ENCODE measurements at places on chromosomes 1 and 21. TPM values are rescaled to one million over a fixed set of nuclear protein-coding genes. Genes with fewer than 3 reads are reported as not detected.

Gene EYA3
- total RNA-seq: 21.0 TPM

Gene RNF186
- total RNA-seq: not detected

Gene F5
- 1.6 TPM for total RNA-seq

Gene CD1E
- total RNA-seq: 3.8 TPM

Gene LCE6A
- total RNA-seq: not detected

Gene PLCH2
- total RNA-seq: 2.4 TPM

Gene HES3
- not detected for total RNA-seq

Gene TTC22
- 7.1 TPM for total RNA-seq

Gene WRAP73
- 18.5 TPM for total RNA-seq

Gene SPRR2B
- not detected for total RNA-seq

DNA sequence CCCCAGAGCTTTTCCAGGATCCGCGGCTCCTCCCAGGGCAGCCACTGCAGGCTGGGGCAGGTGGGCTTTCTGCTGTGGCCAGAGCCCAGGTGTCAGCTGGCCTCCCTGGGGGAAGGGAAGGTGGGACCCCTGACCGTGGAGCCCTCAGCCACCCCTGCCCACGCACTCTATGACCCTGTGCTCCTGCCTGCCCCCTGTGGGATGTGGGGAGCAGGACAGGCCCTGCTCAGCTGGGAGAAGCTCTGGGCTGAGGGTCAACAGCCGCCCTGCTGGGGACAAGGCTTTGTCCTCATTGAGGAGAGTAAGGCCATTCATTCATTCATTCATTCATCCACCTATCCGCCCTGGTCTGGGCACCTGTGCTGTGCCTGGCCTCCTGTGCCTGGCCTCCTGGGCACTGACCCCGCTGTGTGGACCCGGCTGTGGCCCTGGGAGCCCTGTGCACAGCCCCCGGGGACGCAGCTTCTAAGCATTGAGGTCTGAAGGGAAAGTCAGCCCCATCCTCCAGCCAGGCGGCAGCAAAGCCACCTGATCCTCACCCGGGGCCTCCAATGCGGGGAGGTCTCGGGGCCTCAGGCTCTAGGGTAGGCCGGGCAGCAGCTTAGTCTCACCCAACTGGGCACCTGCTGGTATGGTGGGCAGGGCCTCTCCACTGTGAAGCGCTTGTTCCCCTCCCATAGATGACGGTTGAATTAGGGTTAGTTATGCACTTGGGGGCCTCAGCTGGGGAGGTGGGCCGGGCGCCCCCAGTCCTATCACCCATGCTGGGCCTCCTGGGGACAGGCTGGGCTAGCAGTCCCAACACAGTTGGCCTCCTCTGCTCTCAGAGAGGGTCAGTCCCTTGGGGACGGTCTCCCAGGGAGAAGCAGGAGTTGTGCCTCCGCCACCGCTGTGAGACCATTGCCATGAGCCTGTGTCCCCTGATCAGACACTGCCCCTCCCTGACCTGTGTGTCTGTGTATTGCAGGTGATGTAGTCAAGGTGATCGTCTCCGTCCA lies 6.0 kb downstream of the TNFRSF14 start:
- DNase-seq: no peak

DNA sequence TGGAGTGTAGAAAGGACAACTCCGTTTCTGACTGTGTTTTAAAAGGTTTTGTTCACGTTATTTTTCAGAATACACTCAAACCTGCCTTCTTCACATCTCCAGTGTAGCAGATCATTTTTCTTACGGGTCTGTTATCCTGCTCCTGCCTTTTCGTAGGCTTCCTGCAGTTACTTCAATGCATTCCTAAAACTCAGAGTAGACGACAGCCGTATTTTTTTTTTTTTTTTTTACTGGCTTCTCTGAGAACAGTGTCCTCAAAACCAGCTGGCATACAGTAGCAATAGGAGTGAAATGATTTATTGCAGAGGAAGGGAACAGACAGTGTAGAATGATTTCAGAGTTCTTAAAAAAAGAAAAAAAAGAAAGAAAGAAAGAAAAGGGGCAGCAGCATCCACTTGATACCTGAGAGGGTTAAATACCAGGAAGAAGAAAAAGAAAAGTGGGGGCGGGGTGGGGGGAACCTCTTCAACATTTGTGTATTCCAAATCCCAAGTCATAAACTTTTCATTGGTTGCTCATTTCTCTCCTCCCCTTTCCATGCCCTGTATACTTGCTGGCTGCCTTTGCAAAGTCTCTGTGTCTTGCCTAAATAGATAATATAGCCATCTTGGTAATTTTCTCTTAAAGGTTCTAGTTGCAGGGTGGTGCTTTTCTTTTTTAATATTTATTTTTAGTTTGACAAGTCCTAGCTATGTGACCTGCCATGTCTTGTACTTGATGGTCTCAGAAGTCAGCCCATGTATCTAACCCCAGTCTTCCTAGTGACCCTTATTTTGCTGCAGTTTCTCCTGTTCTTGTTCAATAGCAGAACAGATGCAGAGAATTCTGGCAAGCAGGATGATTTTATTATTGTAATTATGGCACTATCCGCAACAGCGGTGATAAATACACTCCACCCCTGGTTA lies 2.8 kb downstream of the TGFB2 start:
- DNase-seq: no peak

DNA sequence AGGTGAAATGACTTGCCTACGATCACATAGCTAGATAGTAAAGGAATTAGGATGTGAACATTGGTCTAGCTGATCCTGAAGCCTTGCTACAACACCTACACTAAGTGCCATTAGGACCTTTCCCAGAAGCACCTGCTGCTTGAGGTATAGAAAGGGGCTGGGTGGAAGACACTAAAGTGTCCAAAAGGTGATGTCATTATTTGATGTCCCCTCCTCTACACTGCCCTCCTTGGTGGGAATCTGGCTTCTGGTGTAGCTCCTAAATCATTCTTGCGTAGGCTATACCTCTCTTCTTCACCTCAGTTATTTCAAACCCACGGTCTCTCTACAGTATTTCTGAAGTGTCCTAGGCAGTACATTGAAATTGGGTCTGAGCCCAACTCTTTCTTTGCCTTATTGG lies 132.5 kb upstream of the FGGY start:
- DNase-seq: no peak

DNA sequence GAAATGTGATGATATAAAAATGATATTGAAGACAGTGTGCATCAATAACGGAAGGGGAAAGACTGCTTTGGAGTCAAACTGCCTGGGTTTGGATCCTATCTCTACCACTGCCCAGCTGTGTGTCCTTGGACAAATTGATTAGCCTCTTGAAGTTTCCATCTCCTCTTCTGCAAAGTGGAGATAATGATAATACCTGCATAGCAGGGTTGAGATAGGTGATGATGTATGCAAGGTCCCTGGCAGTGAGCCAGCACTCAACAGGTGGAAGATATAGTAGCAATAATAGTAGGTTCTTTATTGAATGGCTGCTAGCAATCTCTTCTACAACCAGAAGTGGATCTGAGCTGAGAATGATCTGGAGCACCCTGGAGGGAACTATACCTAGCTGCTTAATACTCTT lies 166.7 kb downstream of the MIS18A start:
- DNase-seq: no peak

GRCh38 chr21:45379901-45380330 lies 25.0 kb upstream of the COL18A1 start:
- DNase-seq: peak; percentile 36

DNA sequence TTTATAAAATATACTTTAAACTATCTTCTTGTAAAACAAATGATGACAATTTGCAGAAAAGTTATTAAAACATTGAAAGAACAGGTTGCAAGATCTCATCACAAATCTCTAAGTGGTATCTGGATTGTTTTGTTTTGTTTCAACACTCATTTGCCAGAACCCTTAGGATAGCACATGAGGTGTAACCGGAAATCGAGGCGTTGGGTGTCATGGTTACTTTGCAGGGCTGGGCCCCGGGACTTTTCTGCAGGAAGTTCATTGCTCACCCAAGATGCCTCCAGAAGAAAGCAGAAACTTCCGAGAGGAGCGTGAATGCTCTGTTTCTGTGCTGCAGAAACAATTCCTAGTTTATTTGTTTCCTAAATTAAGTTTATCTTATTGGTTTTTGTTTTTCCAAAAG lies 2.5 kb downstream of the DISC1 start:
- DNase-seq: no peak

GRCh38 chr1:214550013-214550856 lies 1.2 kb downstream of the PTPN14 start:
- no peak for DNase-seq

DNA sequence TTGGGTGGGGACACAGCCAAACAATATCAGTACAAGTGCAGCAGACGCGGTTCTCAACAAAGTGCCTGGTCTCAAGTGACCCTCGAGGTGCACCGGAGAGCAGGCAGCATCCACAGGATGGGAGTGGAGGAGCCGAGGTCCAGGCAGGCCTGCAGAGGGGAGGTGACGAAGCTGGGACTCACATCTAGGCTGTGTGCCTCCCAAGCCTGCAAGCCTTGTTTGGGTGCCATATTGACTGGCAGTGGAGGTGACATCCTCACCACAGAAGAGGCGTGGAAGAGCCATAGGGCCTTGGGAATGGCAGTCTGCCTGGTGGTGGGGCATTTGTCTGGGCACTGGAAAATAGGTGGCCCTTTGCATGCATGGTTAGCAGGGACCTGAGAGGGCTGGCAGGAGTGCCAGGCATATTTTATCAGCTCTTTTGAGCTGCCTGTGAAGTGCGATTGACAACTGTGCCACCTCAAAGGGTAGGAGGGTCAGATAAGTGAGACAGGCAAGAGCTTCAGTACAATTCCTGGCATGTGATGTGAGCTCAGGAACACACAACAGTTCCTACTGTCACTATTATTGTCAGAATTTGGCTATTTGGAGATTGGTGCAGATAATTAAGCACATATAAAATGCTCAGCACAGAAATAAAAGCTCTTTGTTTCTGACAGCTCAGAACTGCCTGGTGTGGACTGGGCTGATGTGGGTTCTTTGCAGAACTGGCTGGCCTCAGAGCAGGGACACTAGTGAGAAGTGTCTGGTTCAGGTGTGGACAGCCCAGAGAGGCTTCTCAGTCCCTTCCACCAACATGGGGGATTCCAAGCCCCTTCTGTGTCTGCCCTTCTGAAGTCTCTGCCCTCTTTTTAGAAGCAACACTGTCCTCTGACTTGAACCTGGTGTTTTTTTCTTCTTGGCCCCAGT lies 347.6 kb upstream of the AJAP1 start:
- DNase-seq: peak; percentile 28

- no peak for DNase-seq
These were observed 92.4 kb downstream of the KCNJ15 start for GRCh38 chr21:38349111-38349746.

DNA sequence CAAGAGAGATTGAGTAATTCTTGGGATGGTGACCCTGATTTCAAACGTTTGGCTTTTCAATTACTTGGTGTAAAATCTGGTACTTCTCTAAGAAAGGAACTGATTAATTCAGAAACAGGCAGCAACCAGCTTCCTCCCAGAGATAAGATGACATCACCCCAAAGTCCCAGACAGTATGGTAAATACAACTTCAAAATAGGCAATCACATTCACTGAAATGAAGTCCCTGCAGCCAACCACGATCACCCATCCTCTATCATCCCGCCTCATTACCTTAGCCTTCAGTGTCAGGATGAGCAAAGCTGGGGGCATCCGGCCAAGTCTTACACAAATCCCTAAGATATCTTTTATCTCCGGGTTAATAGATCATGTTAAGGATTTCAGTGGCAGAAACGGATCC lies 26.4 kb upstream of the RUNX1 start:
- no peak for DNase-seq

- no peak for DNase-seq
These were observed 134.9 kb downstream of the RHOU start for GRCh38 chr1:228870041-228870713.

GRCh38 chr1:224683936-224684335 lies 67.8 kb downstream of the CNIH3 start:
- no peak for DNase-seq

DNA sequence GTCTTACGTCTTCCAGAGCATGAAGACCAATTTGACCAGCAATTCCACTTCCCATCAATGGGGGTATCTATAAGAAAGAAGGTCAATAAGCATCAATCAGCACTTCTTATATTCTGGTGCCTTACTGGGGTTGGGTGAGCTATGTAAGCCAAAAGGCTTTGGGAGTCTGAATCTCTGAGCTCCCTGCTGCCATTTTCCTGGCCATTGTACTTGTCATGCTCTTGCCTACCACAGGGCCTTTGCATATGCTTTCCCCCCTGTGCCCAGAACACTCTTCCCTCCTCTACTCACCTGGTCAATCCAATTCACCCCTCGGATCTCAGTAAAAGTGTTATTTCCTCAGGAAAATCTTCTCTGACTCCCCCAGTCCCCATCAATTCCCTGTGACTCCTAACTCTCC lies 36.3 kb downstream of the C8B start:
- DNase-seq: no peak

GRCh38 chr1:228029281-228029680 lies 22.5 kb downstream of the WNT3A start:
- peak; percentile 48 for DNase-seq

DNA sequence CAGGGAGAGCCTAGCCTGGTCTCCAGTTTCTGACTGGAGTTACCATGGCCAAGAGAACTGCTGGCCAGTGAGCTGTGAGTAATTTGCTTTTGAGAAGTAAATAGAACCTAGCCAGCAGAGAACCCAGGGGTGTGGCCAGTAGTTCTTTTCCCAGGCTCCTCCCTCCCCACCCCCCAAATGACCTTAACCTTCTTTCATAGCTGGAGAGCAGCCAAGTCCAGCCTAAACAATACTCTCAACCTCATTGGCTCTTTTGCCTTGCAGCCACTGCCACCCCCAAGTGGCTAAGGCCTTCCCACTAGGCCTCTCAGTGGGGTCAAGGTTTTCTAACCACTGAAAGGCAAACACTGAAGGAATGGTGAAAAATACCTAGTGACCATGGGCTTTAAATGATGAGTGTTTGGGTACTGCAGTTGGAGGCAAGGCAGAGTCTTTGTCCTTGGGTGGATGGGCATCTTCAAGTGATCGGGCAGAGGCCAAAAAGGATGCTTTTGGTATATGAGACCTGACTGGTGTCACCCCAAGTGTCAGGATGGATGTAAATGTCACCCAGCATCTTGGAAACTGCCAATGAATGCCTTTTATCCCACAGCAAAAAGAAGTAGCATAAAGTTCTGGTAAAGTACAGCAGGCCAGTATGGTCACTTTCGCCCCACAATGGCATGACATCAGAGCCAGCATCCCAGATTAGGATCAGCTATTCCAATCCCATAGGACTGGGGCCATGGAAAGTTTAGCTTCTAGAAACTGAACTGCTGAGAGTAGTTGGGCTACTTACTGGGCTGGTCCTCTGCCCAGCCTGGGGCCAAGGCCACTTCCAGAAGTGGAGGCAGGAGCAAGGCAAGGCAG lies 3.5 kb upstream of the PIGV start:
- DNase-seq: no peak
